ENCODE measurements at places on chromosomes 11 and 22. TPM values are rescaled to one million over a fixed set of nuclear protein-coding genes. Genes with fewer than 3 reads are reported as not detected.
A peak's percentile ranks its signal among the peaks of the same experiment; 100 is the strongest.

The CHEK1 gene
- 61.5 TPM for total RNA-seq

The DMC1 gene
- total RNA-seq = 8.3 TPM

The ANO1 gene
- total RNA-seq = not detected

The RPS25 gene
- total RNA-seq = 1,397 TPM

The LRRC10B gene
- not detected for total RNA-seq

DNA sequence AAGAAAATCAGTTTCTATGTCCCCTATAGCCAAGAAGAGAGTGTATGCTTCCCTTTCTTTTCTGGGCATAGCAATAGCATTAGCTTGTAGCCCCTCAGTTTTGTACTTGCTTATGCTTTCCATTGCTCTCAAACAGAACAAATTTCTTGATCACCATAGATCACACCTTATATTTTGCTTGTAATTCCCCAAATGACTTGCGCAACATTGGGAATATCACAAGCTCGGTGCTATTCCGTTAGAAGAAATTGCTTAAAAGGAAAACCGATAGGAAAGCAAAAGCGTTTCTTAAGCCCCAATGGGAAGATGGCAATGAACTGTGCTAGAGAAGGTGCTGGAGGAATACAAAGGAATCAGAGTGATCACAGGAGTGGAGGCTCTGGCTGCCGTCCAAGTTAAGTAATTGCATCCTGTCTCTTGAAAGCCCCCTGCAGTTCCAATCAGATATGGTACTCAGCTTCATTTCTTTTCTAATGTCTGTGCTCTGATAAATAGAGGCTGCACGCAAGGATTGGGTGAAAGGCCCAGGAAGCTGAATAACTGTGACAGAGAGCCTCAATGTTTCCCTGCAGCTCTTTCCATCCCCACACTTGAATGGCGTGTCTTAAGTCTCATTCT, 182.1 kb upstream of the KIRREL3 start:
- DNase-seq = no peak

- DNase-seq = peak; percentile 71
Measured at GRCh38 chr11:2945031-2945756, 16.0 kb upstream of the PHLDA2 start.

DNA sequence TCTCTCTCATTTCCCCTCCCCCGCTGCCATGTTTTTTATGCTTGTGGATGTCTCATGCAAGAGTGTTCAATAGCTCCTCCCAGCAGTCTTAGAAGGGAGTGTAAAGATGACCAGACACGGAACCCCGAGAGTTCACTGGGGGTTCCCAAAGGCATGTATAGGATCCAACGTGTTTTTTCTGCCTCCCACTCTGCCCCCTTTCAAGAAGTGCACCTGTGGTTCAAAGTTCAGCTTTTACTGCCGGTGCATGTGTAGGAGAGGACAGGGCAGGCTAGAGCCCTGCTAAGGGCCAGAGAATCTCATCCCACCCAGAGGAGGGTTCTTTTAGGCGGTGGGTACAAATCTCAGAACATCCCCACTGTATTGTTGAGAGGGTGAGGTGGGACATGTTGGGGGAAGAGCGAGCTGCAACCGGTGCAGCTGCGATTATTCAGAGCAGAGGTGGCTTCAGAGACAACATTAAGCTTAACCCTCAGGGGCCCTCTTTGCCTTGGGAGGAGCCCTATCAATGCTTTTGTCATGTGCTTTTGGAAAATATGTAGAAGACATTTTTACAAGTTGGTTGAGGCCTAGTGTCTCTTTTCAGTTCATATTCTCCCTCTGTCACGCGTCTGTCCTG, 14.5 kb downstream of the MIF start:
- DNase-seq = no peak

- no peak for DNase-seq
Measured at GRCh38 chr11:40104941-40105550, 1354.4 kb downstream of the LRRC4C start.

DNA sequence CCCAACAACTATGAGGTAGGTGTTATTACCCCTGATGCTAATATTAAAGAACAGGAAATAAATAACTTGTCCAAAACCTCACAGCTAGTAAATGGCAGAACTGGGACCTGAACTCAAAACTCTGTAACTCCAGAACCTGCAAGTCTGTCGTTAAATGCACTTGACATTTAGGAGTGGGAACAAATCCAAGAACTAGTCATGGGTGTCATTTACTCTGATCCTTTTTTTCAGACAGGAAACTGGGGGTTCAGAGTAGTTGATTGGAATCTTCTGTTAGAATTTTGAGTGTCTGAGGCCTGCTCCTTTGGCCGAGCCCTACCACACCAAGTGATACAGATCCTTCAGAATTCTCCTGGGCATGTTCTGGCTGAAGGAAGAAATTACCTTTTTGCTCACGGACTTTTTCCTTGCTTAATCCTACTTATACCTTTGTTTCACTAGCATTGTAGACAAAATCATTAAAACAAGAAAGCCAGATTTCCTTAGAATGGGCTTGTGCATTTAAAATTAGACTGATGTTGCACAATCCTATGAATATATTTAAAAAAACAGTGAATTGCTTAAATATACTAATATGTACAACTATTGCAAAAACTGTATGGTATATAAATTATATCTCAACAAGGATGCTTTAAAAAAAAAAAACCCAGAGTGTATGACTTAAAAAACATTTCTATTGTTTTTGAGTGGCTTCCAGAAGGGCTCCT, 1.4 kb upstream of the YAP1 start:
- DNase-seq = no peak

GRCh38 chr11:47288066-47288465, 18.1 kb downstream of the MADD start:
- no peak for DNase-seq

DNA sequence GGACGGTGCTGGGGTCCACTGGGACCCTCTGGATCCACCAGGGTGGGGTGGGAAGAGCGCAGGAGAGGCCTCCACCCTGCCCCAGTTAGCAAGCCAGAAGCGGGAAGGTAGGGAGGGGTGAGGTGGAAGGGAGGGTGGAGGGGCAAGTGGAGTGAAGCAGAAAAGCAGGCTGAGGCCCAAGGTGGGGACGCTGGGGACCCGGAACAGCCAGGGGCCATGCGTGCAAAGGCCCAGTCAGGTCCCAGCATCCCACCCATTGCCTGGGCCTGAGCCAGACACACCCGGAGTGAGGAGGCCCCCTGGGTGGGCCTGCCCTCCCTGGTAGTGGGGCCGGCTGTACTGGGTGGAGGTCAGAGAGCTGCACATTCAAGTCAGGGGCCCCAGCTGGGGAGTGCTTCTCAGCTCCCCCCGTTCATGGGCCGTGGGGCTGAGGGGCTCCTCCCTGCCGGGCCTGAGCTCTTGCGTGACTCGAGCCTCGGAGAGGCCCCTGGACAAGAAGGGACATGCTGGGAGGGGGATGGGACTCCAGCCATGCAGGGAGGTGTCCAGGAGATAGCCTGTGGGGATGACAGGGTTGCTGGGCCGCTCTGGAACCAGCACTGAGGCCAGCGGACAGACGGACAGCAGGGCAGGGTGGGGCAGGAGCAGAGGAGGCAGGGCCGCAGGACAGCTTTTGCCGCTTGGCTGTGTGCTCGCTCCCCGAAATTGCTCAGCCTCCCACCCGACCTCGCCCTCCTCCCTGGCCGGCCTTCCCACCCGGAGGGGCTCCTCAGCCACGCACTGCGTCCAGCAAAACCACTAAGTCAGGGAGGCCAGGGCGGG, 7.7 kb downstream of the TNNT3 start:
- DNase-seq = no peak

DNA sequence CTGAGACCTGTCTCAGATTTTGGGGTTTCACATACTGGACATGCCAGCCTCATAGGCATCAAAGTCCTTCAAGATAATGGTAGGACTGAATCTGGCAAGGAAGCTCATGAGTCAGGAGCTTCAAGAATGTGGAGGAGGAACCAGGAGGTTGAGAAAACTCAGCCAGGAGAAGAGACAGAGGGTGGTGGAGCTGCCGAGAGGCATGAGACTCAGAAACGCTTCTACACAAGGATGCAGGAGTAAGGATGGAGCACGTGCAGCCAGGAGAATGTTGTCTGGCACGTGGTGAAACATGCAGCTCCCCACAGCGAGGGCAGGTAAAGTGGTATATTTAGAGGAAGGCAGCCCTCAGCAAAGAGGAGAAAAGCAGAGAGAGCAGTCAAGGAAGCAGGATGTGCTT, 148.7 kb upstream of the ISX start:
- DNase-seq = no peak

DNA sequence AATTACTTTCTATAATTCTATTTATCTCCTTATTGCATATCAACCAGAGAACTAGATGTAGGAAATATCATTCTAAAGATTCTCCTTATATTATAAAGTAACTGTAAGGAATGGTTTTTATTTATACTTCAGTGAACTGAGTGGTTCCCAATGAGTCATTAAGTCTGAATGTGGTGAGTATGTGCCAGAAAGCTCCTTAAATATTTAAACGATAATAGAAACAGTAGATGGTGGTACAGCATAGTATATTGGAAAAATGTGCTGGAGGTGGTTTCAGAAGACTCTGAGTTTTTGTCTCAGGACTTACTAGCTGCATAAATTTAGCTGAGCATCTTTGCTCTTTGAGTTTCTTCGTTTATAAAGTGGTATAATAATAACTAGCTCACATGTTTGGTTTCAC, 653.5 kb downstream of the FAM181B start:
- no peak for DNase-seq

- DNase-seq = peak; percentile 68
Measured at GRCh38 chr11:59102259-59102765, 4.7 kb upstream of the FAM111B start.

DNA sequence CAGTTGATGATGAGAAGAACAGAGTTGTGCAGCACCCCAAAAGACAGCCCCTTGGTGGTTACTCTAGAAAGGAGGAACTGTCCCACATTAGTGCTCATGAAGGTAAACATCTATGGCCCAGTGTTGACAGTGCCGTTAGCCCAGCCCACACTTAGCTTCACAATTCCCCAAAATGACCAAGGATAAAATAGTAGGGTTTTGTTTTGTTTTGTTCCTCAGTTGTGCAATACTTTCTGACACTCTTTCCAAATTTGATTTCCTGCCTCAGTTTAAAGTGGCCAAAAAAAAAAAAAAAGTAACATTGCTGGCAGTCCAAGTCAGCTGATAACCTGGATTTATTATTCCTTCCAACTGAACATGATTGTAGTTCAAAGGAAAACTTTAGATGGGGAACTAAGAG, 269.4 kb downstream of the TMEM135 start:
- DNase-seq = no peak

DNA sequence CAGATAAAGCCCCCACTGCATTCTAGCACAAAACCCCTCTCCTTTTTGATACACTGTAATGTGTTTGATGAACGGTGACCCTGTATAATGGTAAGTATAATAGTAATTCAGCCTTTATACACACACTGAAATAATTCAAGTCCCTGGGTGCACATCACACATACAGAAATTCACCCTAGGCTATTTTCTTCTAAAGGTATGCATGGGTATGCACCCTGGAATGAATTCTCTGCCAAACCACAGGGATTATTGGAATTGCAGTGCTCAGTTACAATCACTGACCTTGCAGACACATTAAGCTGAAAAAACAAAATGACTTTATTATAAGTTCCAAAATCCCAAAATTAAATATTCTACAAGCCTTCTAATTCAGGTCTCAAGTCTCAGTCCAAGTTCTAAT, 245.9 kb upstream of the FAT3 start:
- DNase-seq = no peak

DNA sequence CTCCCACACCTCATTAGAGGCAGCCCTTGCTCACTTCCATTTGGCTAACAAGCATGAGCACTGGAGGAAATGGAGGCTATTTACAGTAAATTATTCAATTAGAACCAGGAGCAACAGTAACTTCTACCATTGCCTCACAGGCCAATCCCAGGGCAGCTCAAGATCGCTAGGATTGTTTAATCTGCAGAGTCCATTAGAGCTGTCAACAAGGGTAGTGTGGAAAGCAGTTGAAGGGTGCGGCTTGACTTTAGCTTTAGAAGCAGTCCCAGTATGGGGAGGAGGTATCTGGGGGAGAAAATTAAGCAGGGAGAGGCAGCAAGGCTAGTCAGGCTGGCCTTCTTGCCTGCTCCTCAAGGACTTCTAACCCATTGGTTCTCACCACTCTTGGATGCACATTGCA, 38.3 kb upstream of the CYP2R1 start:
- no peak for DNase-seq

GRCh38 chr22:46358766-46359165, 23.3 kb downstream of the TRMU start:
- DNase-seq = no peak

DNA sequence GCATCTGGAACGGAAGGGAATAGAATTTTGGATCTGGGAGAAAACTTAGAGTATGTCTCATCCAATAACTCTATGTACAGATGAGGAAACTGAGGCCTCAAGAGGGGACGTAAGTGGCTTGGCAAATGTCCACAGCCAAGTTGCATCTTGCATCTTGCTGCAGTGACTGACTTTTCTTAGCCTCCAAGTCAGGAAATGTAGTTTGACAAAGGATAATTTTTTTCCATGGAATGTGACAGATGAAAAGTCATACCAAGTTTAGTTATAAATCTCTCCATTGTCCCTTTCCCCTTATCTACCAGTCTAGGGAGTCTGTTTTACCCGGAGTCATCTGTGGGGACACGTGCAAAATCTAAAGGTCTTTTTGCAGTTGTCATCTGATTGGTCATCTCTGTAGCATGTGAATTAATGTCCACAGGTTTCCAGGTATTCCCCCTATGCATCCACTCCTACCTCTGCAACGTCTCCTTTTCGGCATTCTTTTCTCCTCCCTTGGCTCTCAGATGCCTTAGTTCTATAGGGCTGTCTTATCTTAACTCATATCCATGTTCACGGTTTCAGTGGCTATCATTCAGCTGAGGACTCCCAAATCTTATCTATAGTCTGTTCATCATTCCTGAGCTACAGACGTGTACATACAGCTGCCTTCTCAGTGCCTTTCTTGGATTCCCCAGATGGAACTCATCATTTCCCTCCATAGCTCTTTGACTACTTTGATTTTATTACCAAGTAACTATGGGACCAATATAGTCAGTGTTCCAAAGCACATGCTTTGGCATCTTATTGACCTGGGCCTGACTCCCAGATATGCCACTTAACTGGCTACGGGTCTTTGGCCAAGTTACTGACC, 139.5 kb upstream of the TIMP3 start:
- DNase-seq = no peak

- no peak for DNase-seq
Measured at GRCh38 chr11:206002-206384, 1.2 kb downstream of the BET1L start.

DNA sequence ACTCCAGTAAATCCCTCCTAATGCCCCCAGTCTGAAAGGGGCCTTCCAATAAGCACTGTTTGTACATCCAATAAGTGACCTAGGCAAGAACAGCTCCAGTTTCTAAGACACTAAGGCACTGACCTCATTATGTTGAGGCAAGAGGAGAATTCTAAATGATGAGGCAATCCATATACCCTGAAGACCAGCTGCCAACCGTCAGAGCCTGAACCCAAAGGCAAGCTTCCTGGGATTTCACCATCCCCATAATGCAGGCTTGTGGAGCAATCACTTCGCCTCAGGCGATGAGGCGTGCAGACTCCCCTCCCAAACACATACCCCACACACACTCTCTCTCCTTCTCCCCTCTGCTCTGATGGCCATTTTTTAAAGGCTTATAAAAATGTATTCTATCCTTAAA, 49.5 kb downstream of the LGR4 start:
- DNase-seq = no peak

- no peak for DNase-seq
Measured at GRCh38 chr11:68306636-68307035, 5.8 kb upstream of the LRP5 start.

- DNase-seq = no peak
Measured at GRCh38 chr22:40972587-40972986, 21.4 kb downstream of the RBX1 start.

Data from activated naive CD8-positive, alpha-beta T cell treated with anti-CD3 and anti-CD28 coated beads, Interleukin-2, amount 10 ng/mL, durations not matched to agents 7 days and 5 days (primary cell).